ENCODE measurements at places on chromosomes 2 and 18. TPM values are rescaled to one million over a fixed set of nuclear protein-coding genes. Genes with fewer than 3 reads are reported as not detected.

The IL18R1 gene
- 1.2 TPM for total RNA-seq

The SERPINB13 gene
- total RNA-seq = 44.9 TPM

The LRRC30 gene
- total RNA-seq = not detected

The SLC30A3 gene
- total RNA-seq = not detected

The HJURP gene
- 26.2 TPM for total RNA-seq

The DSG4 gene
- total RNA-seq = 0.05 TPM

The G6PC2 gene
- total RNA-seq = not detected

The ABCB11 gene
- total RNA-seq = 0.28 TPM

The SCTR gene
- total RNA-seq = not detected

The AKAIN1 gene
- not detected for total RNA-seq

The CCDC68 gene
- total RNA-seq = 0.79 TPM

The RGPD4 gene
- not detected for total RNA-seq

The GKN2 gene
- not detected for total RNA-seq

The DUSP11 gene
- 44.3 TPM for total RNA-seq

The ADGRF3 gene
- not detected for total RNA-seq

The RGPD3 gene
- 0.09 TPM for total RNA-seq

The INHA gene
- total RNA-seq = not detected

The SLC66A2 gene
- total RNA-seq = 49.1 TPM

The QPCT gene
- 2.9 TPM for total RNA-seq

The NAT8 gene
- not detected for total RNA-seq

The ABCG5 gene
- not detected for total RNA-seq

The MBOAT2 gene
- total RNA-seq = 99.3 TPM

The SPDYA gene
- total RNA-seq = 0.28 TPM

The ITM2C gene
- total RNA-seq = 13.5 TPM

The ZSWIM2 gene
- not detected for total RNA-seq

The MAPK4 gene
- not detected for total RNA-seq

The TUBA4B gene
- not detected for total RNA-seq

The ATG16L1 gene
- total RNA-seq = 23.7 TPM

The CCDC74A gene
- total RNA-seq = 12.1 TPM

The BCL2L11 gene
- 3.5 TPM for total RNA-seq

The PPIL3 gene
- 33.7 TPM for total RNA-seq

The TNFRSF11A gene
- total RNA-seq = 3.5 TPM

The MBD5 gene
- total RNA-seq = 5.2 TPM

The MARCHF7 gene
- total RNA-seq = 66.9 TPM

The CCDC141 gene
- not detected for total RNA-seq

The CMPK2 gene
- not detected for total RNA-seq

The SATB2 gene
- total RNA-seq = 0.28 TPM
